Stimulated activated CD4-positive, alpha-beta T cell treated with anti-CD3 and anti-CD28 coated beads, Interleukin-1b, Interleukin-23, amount 100 ng/mL, for 24 hours (primary cell): ENCODE measurements at places on chromosomes 5 and 9.
A peak's percentile ranks its signal among the peaks of the same experiment; 100 is the strongest.

DNA sequence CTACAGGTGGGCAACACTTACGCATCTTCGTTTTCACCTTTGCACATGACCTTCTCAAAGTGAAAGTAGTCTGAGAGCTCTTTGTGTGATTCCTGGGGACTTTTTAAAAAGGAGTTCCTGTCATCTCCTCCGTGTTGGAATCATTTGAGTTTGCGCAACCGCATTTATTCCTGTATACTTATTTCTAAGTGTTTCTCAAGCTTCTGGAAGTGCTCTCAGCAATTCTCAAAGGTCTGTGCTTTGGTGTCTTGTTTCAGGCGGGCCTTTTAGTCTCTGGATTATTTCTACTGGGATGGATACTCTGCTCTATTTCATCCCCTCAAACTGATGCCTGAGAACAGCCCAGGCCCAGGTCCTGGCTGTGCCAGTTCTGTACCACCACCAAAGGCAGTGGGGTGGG lies 226.5 kb upstream of the TUT7 start:
- no peak for DNase-seq

- DNase-seq: no peak
These were observed 139.2 kb upstream of the TRIM32 start for GRCh38 chr9:116547729-116548426.

GRCh38 chr5:171029401-171029800 lies 167.6 kb downstream of the RANBP17 start:
- DNase-seq: no peak

DNA sequence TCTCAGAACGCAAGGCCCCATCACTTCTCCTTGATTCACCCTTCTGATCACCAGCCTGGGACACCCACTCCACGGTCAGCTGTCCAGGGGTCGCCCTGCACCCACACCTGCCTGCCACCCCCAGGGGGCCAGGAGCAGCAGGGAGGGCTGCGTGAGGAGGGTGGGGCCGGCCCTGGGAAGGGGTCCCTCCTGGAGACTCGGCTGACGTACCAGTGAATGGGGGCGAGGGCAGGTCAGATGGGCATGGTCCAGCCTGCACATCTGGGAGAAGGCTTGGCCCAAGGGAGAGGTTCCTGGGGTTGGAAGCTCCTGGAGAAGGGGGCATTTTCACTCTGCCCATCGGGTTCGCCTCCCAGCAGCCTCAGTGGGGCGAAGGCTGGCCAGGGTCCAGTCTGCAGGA lies 21.8 kb upstream of the SARDH start:
- DNase-seq: no peak

- DNase-seq: no peak
These were observed 405.3 kb upstream of the SLC30A5 start for GRCh38 chr5:68688547-68688946.

GRCh38 chr9:22813529-22813928 lies 366.9 kb downstream of the DMRTA1 start:
- DNase-seq: no peak

GRCh38 chr5:111111956-111112355 lies 19.8 kb downstream of the WDR36 start:
- DNase-seq: no peak

DNA sequence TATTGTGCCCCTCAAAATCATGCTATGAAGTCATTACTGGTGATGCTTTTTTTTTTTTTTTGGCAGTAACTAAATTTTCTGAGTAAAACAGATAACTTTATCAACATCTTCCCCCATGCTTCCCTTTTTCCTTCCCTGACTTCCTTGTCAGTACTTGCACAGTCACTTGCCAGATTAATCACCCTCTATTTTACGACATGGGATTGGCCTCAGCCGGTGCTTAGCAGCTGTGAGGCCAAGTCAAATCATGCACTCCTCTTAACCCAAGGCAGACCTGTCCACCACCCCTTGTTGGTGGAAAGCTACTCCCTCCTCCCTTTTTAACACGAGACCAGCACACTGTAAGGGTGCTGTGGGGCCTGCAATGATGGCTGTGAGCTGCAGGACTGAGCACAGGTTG lies 118.0 kb upstream of the OTULINL start:
- DNase-seq: no peak

- DNase-seq: no peak
These were observed 50.7 kb downstream of the UIMC1 start for GRCh38 chr5:176955895-176956294.

GRCh38 chr5:95863383-95863757 lies 40.8 kb upstream of the GLRX start:
- DNase-seq: no peak

DNA sequence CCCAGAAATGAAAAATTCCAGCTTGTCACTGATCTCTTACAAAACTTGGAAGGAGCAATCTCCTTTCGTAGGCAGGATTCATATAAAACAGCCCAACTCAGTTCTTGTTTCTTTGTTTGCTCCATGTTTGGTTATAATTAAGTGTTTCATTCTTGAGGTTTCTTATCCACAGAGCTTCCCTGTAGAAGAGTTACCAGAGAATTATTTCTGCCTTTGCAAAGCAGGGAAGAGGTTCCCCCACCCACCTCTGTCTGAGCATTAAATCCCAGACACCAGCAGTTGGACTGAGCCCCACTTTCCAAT lies 34.1 kb upstream of the RAI14 start:
- no peak for DNase-seq

DNA sequence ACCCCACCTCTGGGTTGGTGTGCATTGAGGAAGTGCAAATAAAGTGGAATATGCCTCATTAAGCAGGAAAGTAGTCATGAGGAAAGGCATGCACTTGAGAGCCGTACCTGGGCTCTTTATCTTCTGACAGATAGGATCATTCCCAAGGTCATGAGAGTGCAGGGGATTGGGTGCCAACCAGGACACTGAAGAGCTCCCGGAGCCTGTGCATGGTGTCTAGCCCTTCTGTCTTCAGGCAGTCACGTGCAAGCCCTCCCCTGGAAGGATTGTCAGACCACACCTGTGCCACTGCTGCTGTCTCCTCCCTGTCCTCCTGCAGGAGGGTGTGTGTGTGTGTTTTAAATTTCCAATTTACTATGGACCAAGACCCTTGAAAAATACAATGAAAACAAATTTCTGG lies 69.6 kb downstream of the PDE8B start:
- no peak for DNase-seq

DNA sequence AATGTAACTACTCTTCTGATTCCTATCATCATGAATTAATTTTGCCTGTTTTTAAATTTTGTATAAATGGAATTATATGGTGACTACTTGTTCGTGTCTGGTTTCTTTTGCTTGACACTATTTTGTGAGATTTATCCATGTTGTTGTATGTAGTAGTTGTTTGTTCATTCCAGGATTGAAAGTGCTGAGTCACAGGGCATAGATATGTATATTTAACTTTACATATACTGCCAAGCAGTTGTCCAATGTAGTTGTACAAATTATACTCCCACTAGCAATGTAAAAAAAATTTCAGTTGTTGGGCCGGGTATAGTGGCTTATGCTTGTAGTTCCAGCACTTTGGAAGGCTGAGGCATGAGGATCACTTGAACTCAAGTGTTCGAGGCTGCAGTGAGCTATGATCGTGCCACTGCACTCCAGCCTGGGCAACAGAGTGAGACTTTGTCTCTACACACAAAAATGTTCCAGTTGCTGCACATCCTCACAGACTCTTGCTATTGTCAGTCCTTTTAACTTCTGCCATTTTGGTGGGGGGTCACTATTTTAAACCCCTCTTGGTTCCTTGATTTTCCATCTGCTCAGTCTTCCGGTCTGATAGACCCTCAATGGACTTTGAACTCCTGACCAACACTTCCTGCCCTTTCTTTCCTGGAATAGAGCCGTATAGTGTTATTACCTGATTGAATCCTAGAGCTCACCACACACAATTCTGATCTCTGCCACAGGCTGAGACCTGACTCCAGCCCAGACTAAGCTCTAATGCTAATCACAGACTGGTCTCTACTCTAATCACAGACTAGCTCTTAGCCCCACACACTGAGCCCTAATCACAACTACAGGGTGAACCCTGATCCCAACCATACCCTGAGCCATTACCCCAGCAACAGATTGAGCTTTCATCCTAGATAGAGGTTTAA lies 69.3 kb upstream of the MELK start:
- no peak for DNase-seq

DNA sequence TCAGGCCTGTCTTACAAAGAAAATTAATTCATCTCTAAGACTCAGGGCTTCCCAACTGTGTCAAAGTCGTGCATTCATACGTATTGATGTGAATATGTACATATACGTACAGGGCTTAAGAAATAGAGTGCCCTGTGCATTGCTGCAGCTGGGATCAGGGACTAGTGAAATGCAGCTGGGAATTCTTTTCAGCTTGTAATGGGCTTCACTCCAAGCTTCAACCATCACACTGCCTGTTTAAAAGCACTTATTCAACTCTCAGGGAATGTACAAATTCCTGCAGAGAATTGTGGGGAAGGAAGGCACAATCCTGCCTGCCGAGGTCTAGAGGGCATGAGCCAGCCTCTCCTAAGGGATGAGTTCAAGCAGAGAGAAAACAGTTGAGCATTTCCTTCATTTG lies 59.6 kb upstream of the MAN2A1 start:
- DNase-seq: no peak

DNA sequence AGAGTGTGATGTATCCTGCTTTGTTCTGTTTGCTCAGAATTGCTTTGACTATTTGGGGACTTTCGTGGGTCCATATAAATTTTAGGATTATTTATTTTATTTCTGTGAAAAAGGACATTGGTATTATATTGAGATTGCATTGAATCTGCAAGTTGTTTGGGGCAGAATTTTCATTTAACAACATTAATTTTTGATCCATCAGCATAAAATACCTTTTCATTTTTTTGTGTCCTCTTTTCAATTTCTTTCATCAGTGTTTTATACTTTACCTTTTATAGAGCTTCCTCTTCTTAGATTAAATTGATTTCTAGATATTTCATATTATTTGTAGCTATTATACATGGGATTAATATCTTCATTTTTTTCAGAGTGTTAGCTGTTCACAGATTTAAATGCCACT lies 40.8 kb upstream of the FBXL7 start:
- DNase-seq: no peak

DNA sequence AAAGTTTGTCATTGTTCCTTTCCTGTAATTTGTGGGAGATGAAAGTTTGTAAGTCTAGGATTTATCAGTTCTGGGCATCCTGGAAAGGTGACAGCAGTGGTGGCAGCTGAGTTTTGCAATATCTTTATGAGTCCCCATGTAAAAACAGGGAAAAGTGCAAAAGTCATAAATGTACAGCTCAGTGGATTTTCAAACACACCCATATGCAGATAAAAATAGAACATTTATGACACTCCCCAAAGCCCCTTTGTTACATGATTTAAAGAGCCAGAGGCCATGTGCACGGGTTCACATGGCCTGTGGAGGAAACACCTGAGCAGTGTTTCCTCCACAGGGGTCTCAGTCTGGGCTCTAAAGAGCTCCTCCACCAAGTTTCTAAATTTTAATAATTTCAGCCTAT lies 6.3 kb downstream of the TMEM38B start:
- DNase-seq: no peak

DNA sequence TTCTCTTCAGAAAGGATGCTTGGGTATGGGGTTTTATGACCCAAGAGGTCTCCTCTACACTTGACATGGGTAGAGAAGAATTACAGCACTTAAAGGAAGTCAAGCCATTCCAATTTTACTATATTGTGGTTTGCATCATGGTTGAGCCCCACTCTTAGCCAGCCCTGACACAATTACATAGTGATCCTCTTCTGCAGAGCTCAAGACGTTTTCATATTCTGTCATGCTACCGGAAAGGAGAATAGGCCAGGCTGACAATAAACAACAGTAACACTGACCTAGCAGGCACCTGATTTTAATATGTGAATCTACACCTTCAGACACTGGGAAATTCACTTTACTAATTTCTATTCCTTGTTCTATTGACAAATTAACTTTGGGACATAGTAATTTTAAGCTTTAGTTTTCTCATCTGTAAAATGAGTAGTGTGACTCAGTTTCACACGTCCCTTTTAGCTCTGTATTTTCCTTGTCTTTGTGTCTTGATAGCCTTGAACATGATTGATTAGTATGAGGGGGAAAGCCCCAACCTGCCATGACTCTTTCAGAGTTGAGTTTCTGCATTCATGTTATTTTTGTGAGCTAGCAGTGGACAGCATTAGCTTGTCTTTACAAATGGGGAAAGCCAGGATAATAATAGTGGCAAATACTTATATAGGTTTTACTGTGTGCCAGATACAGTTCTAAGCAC lies 83.8 kb downstream of the SV2C start:
- DNase-seq: no peak

DNA sequence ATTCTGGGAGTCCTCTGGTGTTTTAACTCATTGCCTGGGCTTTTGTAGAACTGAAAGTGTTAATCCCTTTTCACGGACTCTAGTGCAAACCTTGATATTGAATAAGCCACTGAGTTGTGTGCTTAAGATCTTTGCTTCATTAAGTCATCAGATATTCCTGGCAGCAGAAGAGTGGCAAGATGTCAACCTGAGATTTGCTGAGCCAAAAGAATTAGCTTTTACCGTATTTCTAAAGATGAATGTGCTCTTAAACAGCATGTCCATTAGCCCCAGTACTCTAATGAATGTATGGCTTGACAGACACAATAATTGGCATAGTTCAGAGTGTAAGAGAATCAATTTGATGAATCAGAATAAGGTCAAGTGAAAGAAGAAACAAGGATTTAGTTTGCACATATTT lies 87.2 kb upstream of the CDH6 start:
- DNase-seq: no peak

- no peak for DNase-seq
These were observed 221.8 kb downstream of the SLC12A2 start for GRCh38 chr5:128305341-128305740.

GRCh38 chr5:113183694-113184093 lies 207.1 kb downstream of the DCP2 start:
- no peak for DNase-seq

GRCh38 chr9:135069558-135070197 lies 17.8 kb upstream of the OLFM1 start:
- no peak for DNase-seq

DNA sequence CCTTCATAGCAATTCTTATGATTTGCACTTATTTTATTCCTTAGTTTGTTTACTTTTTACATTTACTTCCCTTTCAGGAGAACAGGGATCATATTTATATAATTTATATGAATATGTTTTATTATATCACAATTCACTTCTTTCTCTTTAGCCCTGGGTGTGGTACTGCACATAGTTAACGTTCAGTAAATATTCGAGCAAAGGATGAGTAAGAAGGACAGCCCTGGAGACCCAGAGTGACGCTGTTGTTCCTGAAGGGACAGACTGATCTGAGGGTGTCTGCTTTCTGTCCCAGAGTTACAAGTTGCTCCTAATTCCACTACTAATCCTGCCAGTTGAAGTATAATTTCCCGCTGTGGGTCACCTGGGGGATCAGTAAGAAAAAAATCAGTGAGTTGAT lies 366.1 kb downstream of the DMRT2 start:
- no peak for DNase-seq

- DNase-seq: peak; percentile 12
These were observed 186.7 kb downstream of the PDZD2 start for GRCh38 chr5:31825518-31826068.

- DNase-seq: no peak
These were observed 9.0 kb upstream of the KIF2A start for GRCh38 chr5:62296998-62297397.
